ENCODE measurements at places on chromosomes 2 and 18.

- no peak for DNase-seq
Observed at GRCh38 chr18:9539283-9539682, 64.0 kb downstream of the RALBP1 start.

DNA sequence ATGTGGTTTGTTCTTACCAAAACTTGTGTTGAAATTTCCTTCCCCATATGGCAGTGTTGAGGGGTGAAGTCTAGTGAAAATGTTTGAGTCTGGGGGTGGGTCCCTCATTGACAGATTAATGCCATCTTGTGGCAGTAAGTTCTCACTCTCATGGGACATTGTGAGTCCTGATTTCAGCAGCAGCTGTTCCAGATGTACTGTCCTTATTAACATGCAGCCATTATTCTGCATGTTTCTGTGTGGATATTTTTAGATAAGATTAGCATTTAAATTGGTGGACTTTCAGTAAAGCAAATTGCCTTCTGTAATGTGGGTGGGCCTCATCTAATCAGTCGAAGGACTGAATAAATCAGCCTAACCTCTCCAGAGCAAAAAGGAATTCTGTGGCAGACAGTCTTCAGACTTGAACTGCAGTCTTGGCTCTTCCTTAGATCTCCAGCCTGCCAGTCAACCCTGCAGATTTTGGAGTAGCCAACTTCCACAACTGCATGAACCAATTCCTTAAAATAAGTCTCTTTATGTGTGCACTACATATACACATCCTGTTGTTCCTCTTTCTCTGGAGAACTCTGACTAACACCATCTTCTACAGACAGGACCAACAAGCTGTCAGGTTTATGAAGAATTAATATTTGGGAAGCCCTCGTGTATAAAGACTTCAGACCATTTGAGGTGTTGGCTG, 138.7 kb upstream of the ZNF516 start:
- no peak for DNase-seq

DNA sequence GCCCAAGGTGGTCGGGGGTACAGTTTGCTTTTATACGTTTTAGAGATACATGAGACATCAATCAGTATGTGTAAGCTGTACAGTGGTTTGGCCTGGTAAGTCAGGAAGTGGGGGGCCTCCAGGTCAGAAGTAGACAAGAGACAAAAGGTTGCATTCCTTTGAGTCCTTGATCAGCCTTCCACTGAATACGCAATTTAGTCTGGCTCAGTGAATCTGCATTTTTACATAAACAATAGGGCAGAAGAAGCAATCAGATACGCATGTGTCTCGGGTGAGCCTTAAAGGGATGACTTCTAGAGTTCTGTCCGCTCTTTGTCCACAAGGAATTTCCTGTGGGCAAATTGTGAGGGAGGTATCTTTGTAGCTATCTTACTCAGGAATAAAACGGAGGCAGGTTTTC, 87.2 kb downstream of the SOWAHC start:
- no peak for DNase-seq

DNA sequence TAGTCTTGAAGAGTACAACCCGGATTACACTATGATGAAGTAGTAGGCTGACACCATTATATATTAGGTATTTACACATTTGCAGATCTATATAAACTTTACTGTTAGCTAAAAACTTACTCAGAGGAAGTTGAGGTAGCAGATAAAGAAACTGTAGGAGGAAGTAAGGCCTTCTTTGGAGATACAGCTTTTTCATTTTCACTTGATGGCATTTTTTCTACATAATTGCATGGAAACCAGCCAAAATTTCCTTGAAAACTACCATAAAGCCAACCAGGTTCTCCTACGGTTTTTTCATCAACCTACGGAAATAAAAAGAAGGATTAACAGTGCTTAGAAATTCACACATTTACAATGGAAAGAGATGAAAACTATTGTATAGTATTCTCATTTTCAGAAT, 86.6 kb downstream of the FAM228A start:
- no peak for DNase-seq

DNA sequence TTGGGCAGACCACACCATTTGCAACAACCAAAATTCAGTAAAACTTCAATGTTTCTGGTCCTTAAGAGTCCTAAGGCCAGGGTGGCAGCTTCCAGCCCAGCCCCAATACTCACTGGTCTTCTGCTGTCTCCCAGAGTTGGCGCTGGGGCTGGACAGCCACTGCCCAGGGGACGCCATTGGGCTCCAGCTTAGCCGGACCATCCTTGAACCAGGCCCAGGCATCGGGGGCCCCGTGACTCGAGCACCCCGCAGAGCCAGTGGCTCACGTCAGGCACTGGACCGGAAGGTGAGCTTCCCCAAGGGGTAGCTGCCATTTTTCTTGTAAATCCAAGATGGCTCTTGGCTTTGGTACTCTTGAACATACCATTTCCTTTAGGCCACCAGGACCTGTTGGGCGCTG, 21.8 kb downstream of the SNED1 start:
- no peak for DNase-seq

- no peak for DNase-seq
Observed at GRCh38 chr18:46097431-46097800, 680 bp downstream of the ATP5F1A start.

- DNase-seq: no peak
Observed at GRCh38 chr18:46466234-46467160, 190.5 kb downstream of the LOXHD1 start.

- DNase-seq: no peak
Observed at GRCh38 chr2:218024336-218024735, 21.5 kb upstream of the TNS1 start.

DNA sequence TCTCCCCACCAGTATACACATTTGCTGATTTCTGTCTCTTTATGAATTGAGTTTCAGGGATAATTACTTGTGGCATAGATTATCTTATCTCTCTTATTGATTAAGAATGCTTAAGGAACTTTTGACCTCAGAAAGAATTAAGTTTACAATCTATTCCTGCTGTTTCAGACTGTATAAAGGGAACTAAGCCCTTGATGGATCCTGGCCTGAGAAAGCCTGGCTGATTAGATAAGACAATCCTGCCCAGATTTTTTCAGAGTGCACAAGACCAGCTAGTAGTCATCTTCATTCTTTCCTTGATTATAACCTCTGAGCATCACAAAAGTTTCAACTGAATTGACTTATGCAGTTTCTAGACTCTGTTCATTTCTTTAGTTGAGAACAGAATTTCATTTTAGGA, 22.7 kb upstream of the TFPI start:
- DNase-seq: no peak

GRCh38 chr2:128746356-128746755, 427.7 kb upstream of the HS6ST1 start:
- DNase-seq: no peak

DNA sequence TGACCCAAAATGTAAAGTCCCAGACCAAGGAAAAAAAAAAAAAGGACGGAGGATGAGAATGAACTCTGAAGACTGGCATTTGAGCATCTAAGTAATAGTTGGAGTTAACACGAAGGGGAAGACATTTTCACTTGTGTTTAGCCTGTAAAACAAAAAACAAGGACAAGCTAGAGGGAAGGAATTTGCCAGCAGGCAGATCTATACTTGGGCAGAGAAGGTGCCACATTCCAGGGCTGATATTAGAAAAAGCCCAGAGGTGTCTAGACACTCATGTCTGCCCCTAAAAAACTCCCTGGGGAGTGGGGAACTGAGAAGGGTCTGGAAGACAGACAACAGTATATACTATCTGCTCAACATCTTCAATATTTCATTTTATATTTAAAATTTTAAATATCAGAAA, 171.1 kb downstream of the ZEB2 start:
- no peak for DNase-seq

GRCh38 chr2:170715062-170715931, at the start of gene SP5:
SP5 (plus strand) TSS chr2:170715337; CDS start chr2:170715513, 176 bp downstream.
- DNase-seq: no peak

DNA sequence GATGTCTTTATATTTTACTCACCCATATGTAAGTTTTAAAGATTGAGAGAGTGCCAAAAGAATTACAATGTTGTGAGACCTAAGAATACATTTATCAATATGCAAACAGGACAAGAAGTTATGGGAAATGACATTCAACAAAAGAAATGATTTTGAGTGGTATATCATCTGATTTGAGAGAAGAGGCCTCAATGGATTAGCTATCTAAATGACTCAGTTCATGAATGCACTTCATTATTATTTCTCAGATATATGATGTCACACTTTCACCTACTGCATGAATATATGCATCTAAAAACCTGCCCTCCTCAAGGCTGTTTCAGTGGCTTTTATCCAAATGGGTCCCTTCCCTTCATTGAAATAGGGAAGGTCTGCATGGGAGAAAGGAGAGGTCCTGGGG, 128.3 kb upstream of the LYPD1 start:
- DNase-seq: no peak

All from stimulated activated CD8-positive, alpha-beta memory T cell treated with anti-CD3 and anti-CD28 coated beads, Interleukin-15, amount 100 ng/mL, for 48 hours (primary cell).